Neural cell (in vitro differentiated cells): ENCODE measurements at places on chromosomes 16 and 17. TPM values are rescaled to one million over a fixed set of nuclear protein-coding genes. Genes with fewer than 3 reads are reported as not detected.

The EXOC3L1 gene
- 0.43 and 0.96 TPM in 2 replicates for polyA plus RNA-seq

The GGA3 gene
- 15.7 and 19.6 TPM in 2 replicates for polyA plus RNA-seq

The SLC13A2 gene
- not detected in 2 replicates for polyA plus RNA-seq

The SYT17 gene
- 3.0 and 5.5 TPM in 2 replicates for polyA plus RNA-seq

The ADAD2 gene
- polyA plus RNA-seq, result not detected in 2 replicates

The CHAD gene
- polyA plus RNA-seq, result not detected in 2 replicates

The SOX9 gene
- 0.34 and 0.68 TPM in 2 replicates for polyA plus RNA-seq

The TSEN54 gene
- 32.2 and 37.7 TPM in 2 replicates for polyA plus RNA-seq

The IQCK gene
- polyA plus RNA-seq, result 10.2 and 13.9 TPM in 2 replicates

The SLC5A11 gene
- not detected in 2 replicates for polyA plus RNA-seq

The LPO gene
- polyA plus RNA-seq, result not detected in 2 replicates

The HOXB1 gene
- polyA plus RNA-seq, result not detected in 2 replicates

The ABCC12 gene
- not detected in 2 replicates for polyA plus RNA-seq
